ENCODE measurements at places on chromosomes 4 and X.

- DNase-seq, result peak; percentile 67
These were observed at the start of gene USP11 for GRCh38 chrX:47232803-47233332. Gene USP11 (plus strand): TSS chrX:47233009. CDS start chrX:47233044, 35 bp downstream.

GRCh38 chrX:78687586-78687985 is 28.5 kb upstream of the RTL3 start:
- DNase-seq, result no peak

GRCh38 chr4:170145120-170145519 is 55.4 kb upstream of the AADAT start:
- DNase-seq, result no peak

DNA sequence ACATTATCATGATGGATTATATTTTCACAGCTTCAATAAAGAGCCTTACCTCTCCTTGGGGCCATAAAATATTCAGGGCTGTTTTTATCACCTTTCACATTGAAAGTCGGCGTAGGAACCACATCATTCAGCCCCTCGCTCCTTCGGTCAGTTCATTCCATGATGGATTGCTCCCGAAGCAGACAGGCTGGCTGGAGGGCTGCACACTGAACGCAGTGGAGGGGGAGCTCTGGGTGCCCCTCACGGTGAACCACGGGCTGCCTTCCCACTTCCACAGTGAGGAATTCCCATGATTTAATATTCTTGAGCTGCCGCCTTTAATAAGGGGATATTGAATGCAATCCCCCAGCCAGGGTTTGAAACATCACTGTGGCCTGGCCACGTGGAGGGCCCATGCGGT is 16.0 kb downstream of the PPP2R2C start:
- no peak for DNase-seq

- DNase-seq, result no peak
These were observed 37.0 kb upstream of the GPRIN3 start for GRCh38 chr4:89344571-89344970.

DNA sequence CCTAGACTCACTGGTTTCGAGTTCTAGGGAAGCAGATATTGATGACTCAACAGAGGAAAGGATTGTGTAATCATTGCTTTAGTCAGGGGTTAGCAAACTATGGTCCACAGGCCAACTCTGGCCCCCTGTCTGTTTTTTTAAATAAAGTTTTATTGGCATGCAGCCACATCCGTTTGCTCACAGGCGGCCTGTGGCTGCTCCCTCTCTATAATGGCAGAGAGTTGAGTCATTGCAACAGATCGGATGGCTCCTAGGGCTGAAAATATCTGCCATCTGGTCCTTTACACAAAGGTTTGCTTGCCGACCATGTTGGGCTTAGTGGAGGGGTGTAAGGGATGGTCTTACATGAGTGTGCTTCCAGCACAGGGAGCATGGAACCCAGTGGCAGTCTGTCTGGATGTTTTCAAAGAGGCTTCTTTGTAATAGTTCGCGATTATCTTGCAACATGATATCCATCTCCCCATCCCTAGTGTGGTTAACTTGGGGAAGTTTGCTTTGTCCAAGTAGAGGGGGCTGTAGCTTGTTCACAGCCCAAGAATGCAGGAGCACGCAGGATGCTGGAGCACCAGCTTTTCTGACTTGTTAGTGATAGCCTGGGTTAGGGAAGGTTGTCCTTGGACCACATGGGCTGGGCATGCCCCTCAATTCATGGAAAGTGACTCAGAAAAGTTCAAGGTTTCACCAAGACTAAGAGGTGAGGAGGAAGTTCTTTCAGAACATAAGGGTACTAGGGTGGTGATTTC is 59.3 kb upstream of the CLDN34 start:
- no peak for DNase-seq

DNA sequence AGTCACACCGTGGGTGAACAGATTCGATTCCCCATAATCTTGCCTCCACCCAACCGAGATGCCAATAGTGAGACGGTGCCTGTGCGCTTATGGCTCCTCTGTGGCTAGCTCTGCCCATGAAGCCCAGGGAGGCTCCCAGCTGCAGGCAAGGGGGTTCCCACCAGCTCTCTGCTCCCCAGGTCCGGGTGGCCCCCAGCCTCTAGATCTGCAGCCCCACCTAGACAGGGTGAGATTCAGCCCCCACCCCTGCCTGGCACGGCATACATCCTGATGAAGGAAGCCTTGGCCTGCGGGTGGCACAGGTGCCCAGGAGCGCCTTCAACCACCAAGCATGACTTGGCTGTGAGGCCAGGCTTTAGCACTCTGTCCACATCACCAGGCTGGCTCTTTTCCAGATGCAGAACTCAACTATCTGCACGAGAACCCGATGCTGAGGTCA is 40.6 kb downstream of the WDR1 start:
- DNase-seq, result no peak

- no peak for DNase-seq
These were observed 5.2 kb upstream of the TMEM156 start for GRCh38 chr4:39037491-39037825.

DNA sequence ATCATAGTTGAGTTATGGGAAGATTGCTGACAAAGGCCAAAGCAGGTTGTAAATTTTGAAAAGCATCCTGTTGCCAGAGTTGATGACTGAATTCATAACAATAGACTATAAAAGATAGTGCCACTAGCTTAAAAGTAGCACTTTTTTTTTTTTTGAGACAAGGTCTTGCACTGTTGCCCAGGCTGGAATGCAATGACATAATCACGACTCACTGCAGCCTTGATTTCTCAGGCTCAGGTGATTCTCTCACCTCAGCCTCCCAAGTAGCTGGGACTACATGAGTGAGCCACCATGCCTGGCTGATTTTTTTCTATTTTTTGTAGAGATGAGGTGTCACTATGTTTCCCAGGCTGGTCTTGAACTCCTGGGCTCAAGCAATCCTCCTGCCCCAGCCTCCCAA is 122.7 kb downstream of the SPOCK3 start:
- DNase-seq, result no peak

DNA sequence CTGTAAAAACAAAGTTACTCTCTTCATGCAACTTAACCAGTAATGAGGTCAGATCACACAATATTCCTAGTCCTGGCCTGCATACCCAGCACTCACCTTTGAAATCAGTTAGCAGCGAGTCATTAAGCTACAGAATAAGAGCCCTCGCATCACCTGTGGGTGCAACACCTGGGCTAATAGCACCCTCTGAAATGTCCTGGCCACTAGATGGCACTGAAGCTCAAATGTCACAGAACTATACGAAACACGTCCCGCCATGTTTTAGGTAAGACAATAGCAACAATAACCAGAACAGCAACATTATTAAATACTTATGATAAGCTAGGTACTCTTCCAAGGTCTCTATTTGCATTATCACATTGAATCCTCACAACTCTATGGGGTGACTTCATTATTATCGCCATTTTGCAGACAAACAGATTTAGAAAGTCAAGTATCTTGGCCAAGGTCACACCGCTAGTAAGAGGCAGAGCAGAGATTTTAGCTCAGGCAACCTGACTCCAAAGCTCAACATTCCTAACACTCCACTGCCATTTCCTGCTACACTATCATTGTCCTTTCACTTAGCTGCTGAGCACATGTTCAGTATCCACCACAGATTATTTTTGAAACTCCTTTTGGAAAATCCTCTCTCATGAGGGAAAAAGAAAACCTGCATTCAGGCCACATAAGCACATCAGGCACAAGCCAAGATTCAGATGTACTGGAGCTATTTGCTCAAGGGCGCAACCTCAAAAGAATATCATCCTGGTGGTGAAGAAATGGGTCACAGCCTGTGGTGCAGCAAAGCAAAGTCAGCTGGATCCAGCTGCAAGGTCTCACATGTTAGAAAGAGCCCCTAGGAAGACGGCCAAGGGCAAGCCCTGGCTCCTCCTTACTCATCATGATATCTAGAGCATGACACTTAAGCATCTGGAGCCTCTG is 59.5 kb upstream of the KDR start:
- DNase-seq, result no peak

DNA sequence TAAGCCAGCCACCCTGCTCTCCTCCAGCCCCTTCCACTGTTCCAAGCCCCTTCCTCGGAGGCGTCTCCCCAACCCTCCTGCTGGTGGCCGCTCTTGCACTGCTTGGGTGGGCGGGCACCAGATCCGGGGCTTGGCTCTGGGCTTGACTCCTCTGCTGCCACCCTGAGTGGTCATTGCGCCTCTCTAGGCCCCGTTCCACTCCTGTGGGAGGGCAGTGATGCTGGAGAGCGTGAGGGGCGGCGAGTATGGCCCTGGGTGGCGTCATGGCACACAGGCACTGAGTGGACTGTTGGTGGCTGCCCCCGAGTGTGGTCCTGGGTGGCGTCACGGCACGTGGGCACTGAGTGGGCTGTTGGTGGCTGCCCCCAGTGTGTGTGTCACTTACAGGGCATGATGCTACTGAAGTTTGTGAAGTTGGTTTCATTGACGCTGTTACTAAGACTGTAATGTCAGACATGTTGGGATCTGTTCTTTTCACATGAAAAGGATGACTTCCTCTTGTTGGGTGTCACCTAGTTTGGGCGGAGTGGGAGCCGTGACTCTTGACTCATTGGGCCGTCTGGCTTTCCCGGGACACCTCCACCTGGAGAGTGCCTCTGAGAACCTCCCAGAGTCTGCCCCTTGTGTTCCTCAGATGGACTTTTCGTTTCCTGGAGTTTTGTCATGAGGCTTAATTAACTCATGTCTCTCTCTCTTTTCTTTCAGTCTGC is 55.9 kb upstream of the HGFAC start:
- DNase-seq, result no peak
